ENCODE measurements at places on chromosomes 2 and 18.

GRCh38 chr2:118856330-118856977, 9.0 kb upstream of the EN1 start:
- no peak for DNase-seq

DNA sequence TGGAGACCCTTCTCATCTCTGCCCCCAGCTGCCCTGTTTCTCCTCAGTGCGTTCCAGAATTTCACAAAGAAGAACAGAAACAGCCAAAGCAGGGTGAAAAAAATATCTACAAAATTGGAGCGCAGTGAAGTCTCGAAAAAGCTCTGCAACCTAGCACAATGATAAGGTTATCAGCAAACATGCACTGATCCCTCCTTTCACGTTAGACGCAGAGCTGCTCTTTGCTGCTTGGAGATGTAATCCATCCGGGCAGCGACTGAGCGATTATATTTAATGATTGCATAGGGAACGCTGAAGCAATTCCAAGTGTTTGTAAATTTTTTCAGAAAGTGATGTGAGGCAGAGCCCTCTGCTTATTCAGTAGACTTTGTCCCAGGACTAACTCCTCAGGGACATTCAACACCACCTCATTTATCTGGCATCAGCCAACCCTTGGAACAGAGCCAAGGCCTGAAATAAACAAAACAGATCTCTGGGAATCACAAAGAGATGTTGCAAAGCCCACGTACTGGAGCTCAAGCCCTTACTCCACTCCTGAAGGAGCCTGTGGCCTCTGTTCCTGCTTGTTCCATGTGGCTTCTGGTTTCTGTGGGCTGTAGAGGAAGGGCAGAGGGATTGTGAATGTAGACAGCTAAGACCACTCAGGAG, 172.6 kb upstream of the BCL2L11 start:
- DNase-seq: no peak

DNA sequence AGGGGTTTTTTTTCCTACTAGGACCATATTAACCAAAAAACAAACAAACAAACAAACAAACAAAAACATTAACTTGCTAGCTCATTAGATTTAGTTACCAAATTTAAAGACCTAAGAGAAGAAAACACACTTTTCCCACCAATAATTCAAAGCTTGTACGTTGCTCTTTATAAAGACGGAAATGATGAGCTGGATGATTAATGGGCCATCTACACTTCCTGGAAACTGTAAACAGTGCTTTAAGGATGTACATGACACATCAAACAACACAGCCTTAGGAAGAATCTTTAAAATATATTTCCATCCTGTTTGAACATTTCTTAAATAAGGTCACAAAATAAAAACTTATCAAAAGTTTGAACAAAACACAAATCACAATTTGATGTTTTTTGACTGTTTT, 982 bp downstream of the BMP10 start:
- DNase-seq: no peak

DNA sequence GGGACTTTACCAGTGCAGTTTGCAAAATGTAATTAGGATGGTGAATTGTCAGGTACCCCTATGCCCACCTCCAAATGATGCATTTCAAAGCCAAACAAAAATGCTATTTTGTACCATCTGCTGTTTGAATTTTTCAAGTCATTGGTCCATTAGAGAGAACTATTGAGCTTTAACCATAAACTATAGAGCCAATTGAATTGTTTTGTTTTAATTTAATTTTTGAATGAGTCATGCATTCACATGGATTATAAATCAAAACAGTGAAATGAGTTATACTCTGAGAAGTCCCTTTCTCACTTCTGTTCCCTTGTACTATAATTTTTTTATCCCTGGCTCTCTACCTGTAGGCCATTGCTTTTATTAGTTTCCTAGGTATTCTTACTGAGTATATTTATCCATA, 140.6 kb upstream of the LYPD6 start:
- no peak for DNase-seq

GRCh38 chr2:113886479-113887008, 3.3 kb upstream of the ACTR3 start:
- DNase-seq: no peak

- no peak for DNase-seq
These were observed 80.7 kb downstream of the PSMG2 start for GRCh38 chr18:12783524-12783923.

GRCh38 chr2:219609149-219609750, 11.6 kb downstream of the STK11IP start:
- no peak for DNase-seq

GRCh38 chr2:204049635-204050034, 113.1 kb downstream of the ICOS start:
- no peak for DNase-seq

DNA sequence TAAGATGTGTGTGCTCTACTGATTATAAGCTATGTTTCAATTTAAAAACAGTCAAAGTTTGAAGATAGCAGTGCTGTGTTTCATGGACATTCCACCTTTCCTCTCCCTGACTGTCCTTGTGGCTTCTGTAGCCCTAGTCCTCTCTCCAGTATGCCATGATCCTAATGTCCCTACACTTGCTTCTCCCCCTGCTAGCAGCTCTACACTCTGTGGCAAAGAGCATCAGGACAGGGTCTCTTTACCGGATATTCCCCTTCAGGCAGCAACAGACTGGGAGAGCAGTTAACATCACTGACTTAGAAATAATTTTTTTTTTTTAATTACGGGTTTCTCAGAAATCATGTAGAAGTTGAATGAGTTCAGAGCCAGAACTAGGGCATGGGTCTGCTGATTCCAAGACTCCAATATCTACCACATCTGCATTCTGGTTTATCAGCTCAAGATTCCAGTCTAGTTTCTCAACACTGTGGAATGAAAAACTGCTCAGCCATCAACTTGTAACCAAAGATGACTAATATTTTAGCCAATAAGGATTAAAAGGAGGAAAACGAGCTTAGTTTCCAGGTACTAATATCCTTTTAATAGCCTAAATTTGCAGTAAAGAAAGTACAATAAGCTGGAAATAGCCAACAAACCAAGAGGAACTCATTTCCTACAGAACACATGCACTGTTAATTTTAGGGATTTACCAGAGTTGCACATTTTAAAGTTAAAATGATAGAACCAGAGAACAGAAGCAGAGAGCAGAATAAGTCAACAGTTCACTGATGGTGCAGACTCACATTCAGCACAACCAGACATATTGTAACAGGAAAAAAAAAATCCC, 45.2 kb downstream of the TMEM131 start:
- no peak for DNase-seq

DNA sequence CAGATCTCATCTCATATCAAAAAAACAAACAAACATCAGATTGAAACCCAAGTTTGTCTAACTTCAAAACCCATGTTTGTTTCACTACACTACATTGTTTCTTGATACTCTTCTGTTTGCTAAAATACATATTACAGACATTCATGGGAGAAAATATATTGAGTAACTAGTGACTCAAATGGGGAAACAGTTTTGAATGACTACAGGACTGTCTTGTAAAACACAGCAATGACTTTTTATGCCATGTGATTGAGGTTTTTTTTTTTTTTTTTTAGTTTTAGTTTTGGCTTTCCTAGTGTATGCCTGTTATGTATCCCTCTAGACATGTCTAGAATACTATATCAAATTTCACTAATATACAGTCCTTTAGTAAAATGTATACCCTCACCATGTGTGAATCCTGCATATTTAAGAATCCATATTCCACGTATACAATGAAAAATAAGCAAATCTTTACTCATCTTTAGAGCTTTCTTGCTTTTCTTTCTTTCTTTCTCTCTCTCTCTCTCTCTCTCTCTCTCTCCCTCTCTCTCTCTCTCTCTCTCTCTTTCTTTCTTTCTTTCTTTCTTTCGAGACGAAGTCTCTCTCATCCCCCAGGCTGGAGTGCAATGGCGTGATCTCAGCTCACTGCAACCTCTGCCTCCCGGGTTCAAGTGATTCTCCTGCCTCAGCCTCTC, 46.6 kb upstream of the SERTAD2 start:
- no peak for DNase-seq

- DNase-seq: no peak
These were observed 111.6 kb downstream of the ATL2 start for GRCh38 chr2:38265461-38265860.

DNA sequence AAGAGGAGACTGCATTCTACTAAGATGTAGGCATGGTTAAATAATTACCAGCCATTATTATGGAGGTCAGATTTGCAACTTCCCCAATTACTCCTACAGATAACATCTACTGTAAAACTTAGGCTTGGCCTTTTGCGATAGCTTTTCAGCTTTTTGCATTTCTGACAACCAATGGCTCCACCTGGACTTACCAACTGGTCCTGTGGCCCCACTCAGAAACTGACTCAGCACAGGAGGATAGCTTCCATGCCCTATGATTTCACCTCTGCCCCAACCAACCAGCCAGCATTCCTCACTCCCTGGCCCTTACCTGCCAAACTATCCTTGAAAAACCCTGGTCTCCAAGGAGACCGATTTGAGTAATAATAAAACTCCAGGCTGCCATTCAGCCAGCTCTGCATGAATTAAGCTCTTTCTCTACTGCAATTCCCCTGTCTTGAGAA, 28.2 kb downstream of the TUBB6 start:
- DNase-seq: peak; percentile 74

- no peak for DNase-seq
These were observed 36.5 kb upstream of the CCDC93 start for GRCh38 chr2:118050386-118050785.

- DNase-seq: no peak
These were observed 12.0 kb upstream of the ZNF396 start for GRCh38 chr18:35389095-35389618.

DNA sequence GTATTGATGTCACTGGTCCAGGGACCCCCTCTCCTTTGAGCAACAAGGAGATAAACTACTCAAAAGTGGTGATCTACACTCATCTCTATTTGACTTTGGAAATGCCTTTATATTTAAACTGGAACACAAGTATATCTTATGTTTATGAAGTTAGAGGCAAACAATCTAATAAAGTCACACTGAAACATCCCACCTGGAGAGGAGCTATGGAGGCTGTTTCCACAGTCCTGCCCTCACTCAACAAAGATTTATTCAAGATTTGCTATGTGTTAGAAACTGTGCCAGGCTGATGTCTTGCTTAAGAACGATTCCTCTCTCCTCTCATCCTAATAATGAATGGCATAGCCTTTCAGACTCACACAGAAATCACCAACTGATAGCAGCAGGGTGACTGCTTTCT, 140.8 kb downstream of the ALPK2 start:
- no peak for DNase-seq

- DNase-seq: no peak
These were observed 151.2 kb downstream of the STK39 start for GRCh38 chr2:168096158-168096557.

- DNase-seq: peak; percentile 59
These were observed at the start of gene LTBP1 for GRCh38 chr2:32946314-32947075. TSS of gene LTBP1 (plus strand) at chr2:32946953. CDS start at chr2:32947325, 372 bp downstream.

GRCh38 chr2:7707723-7708122, 790.5 kb downstream of the RNF144A start:
- no peak for DNase-seq

GRCh38 chr18:12867441-12868123, 16.5 kb downstream of the PTPN2 start:
- DNase-seq: no peak

DNA sequence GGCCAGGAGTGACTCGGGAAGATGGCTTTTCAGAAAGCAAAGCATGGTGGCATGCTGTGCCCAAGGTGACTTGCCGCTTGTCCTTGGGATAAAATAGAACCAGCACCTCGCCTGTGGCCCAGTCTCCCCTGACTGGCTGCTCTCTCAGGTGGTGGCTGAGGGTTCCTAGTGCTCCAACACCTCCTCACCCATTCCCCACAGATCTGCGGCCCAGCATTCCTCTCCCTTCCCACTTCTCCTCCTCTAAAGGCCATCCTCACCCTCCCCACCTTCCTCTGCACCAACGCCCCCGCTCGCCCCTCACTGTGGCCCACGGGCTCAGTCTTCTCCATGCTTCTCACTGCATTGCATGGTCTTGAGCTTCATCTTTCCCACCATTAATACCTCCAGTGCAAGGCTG, 132.4 kb downstream of the PXDN start:
- DNase-seq: no peak

GRCh38 chr18:55838841-55839240, 250.8 kb upstream of the TCF4 start:
- DNase-seq: no peak

DNA sequence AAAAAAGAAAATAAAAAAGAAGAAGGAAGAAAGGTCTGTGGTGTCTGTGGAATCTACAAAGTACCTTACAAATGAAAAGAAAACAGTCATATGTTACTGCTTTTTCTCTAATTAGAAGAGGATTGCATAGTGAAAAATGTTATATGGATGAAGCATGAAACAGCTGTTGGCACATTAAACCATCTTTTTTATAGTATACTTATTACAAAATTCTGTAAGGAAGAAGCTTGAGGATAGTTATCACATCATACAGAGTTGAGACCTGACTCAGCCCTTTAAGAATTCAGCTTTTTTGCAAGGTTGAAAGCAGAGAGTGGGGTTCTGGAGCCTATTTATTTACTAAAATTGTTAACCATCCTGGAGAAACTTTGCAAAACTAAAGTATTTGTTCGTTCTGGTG, 222.7 kb downstream of the PHLPP1 start:
- DNase-seq: no peak

- DNase-seq: no peak
These were observed 25.4 kb upstream of the CNTNAP5 start for GRCh38 chr2:123999681-124000080.

- no peak for DNase-seq
These were observed 1.3 kb upstream of the SCTR start for GRCh38 chr2:119525614-119526013.
